Right ventricle myocardium inferior (tissue), 1 donor: ENCODE measurements at places on chromosomes 3 and 15. TPM values are rescaled to one million over a fixed set of nuclear protein-coding genes. Genes with fewer than 3 reads are reported as not detected.

TMEM212 gene
- not detected for total RNA-seq

KIAA1143 gene
- total RNA-seq: 32.1 TPM

RTP3 gene
- not detected for total RNA-seq

ARRDC4 gene
- total RNA-seq: 15.9 TPM

GRCh38 chr3:103794656-103795055, 1359.8 kb downstream of the ZPLD1 start:
- no peak for DNase-seq

- DNase-seq: no peak
These were observed 53.0 kb downstream of the STARD5 start for GRCh38 chr15:81270781-81271491.

- no peak for DNase-seq
These were observed 441.9 kb upstream of the THRB start for GRCh38 chr3:24936574-24936973.

DNA sequence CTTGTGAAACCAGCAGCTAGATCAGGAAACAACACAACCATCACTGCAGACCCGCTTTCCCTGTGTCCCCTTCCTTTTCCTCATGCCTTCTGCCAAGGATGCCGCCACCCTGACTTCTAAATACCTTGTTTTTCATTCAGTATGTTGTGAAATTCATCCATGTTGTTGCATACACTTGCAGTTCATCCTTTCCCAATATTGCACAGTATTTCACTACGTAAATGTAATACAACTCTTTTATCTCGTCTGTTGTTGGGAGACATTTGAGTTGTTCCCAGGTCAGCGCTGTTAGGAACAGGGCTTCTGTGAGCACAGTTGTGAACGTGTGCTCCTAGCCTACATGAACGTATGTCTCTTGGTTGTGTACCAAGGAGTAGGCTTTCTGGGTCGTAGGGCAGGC, 24.2 kb downstream of the TLNRD1 start:
- no peak for DNase-seq
